ENCODE measurements at places on chromosomes 7 and 10.

- no peak for DNase-seq
These were observed 155.0 kb downstream of the PTPRN2 start for GRCh38 chr7:158432369-158433341.

- no peak for DNase-seq
These were observed 435.7 kb upstream of the PFKP start for GRCh38 chr10:2631557-2632205.

- DNase-seq = no peak
These were observed 96.0 kb downstream of the ANK3 start for GRCh38 chr10:60293581-60294175.

- DNase-seq = no peak
These were observed 121.6 kb downstream of the KCND2 start for GRCh38 chr7:120394595-120394994.

GRCh38 chr10:117262903-117263293, 22.0 kb downstream of the SLC18A2 start:
- DNase-seq = no peak

All from stimulated activated CD8-positive, alpha-beta memory T cell treated with anti-CD3 and anti-CD28 coated beads, Interleukin-7, amount 100 ng/mL, for 1 hour (primary cell).